ENCODE measurements at places on chromosomes 11 and 22. TPM values are rescaled to one million over a fixed set of nuclear protein-coding genes. Genes with fewer than 3 reads are reported as not detected.

The SERPING1 gene
- 153 TPM for total RNA-seq

The APLNR gene
- 12.1 TPM for total RNA-seq

The GPR83 gene
- under 0.01 TPM for total RNA-seq

The UFD1 gene
- total RNA-seq = 30.0 TPM

The SC5D gene
- total RNA-seq = 129 TPM

The UBQLNL gene
- total RNA-seq = not detected

DNA sequence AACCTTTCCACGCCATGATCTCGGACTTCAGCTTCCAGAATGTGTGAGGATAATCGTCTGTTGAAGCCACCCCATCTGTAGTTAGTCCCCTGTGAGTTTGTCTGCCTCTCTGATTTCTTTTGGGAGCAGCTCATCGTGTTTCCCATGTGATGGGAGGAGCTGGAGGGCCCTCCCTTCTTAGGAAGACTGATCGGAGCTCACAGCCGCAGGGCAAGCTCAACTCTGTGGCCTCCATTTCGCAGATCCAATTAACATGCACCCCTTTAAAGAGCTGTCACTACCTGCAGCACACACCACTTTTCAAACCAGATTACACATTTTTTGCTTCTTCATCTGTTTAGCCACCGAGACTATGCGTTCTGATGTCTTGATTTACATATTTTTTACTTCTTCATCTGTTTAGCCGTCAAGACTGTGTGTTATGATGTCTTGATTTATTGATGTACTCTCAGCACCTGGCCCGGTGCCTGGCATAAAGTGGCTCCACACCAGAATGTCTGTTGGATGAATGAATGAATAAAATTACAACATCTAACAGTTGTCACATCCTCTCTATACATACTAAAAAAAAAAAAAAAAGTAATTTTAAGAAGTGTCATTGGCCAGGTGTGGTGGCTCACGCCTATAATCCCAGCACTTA, 14.9 kb upstream of the PPFIA1 start:
- H3K4me3 ChIP-seq = no peak overlapping the region
- H3K36me3 ChIP-seq = no peaks in the 10 kb centered on the region
- no peaks in the 10 kb centered on the region for H3K4me1 ChIP-seq
- no peak overlapping the region for H3K27ac ChIP-seq
- H3K27me3 ChIP-seq = peaks cover 7% of the 10 kb centered on the region

DNA sequence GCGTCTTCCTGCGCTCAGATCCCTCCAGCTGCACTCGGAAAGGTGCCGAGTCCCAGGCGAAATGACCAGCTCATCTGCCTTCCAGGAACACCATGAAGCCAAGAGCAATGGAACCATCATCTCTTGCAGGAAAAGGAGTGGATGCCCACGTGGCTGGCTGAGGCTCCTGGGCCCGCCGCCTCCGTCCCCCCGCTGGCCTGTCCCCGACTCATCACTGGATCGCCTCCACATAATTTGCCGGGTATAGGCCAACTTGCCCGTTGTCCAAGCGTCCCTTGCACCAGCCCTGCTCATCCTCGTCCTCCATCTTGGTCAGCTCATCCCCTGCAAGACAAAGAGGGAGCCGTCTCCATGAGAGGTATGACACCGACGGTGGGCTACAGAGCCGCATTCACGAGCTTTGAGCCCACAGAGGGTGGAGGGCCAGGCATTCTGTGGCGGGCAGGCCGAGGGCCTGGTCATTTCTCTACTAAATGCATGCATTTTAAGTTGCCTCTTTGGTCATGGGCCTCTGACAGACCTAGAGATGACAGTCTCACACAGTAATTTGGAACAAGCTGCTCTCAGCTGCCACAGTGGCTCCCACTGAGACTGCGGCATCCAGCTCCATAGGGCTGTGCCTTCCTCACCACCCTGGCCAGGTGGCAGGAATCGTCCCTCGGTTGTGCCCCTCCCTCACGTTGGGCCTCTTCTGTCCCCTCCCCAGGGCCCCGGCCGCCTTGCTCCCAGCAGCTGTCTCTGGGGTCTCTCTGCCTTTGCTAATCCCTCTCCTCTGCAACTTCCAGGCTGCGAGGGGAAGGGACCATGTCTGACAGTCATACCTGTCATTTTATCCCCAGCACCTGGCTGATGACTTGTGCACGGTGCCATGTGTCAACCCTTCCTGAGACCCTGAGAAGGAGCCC, 14.3 kb upstream of the ARFGAP3 start:
- no peaks in the 10 kb centered on the region for H3K27me3 ChIP-seq
- no peak overlapping the region for H3K27ac ChIP-seq
- peaks cover 74% of the 10 kb centered on the region for H3K36me3 ChIP-seq
- no peak for DNase-seq
- H3K4me3 ChIP-seq = no peak overlapping the region

GRCh38 chr11:44880953-44881352, 69.7 kb downstream of the TP53I11 start:
- H3K4me3 ChIP-seq = no peak overlapping the region
- H3K36me3 ChIP-seq = no peaks in the 10 kb centered on the region
- DNase-seq = no peak
- peaks cover 20% of the 10 kb centered on the region for H3K27me3 ChIP-seq

DNA sequence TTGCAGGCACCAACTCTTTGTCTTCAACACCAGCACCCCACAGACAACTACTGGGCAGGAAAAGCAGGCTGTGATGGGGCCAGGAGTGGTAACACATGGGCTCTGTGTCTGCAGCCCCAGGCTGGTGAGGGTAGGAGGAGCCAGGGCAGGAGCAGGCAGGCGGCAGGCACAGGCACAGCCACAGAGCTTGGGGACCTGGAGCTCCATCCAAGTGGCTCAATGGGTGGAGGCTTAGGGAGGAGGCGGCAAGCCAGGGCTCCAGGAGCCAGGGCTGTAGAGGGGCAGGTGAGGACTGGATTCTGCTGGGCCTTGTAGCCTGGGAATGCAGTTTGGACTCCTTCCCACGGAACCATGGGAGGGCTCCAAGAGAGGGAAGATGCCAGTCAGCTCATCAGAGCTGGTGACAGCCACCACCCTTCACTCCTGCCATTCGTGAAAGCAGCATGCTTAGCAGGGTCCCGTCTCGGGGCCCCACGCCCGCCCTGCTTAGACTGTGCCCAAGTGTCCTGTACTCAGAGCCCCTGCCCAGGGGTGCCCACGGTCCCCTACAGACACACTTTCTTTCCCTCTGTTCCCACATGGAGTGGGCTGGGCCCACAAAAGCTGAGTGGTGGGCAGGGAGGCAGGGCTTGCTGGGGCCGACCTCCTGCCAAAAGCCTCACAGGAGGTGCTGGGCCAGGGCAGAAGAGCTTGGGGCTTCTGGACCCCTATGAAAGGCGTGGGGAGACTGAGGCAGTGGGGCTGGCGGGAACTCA, 12.4 kb downstream of the TTC38 start:
- H3K27me3 ChIP-seq = no peaks in the 10 kb centered on the region
- peaks cover 99% of the 10 kb centered on the region for H3K36me3 ChIP-seq
- H3K27ac ChIP-seq = peak overlapping the region; percentile 14
- H3K4me1 ChIP-seq = no peaks in the 10 kb centered on the region
- DNase-seq = no peak

GRCh38 chr11:14342906-14343305, 16.1 kb downstream of the RRAS2 start:
- H3K27ac ChIP-seq = no peak overlapping the region
- no peak overlapping the region for H3K4me3 ChIP-seq
- DNase-seq = no peak
- peaks cover 4% of the 10 kb centered on the region for H3K4me1 ChIP-seq

- no peaks in the 10 kb centered on the region for H3K36me3 ChIP-seq
- H3K4me1 ChIP-seq = no peaks in the 10 kb centered on the region
- no peak for DNase-seq
- no peak overlapping the region for H3K27ac ChIP-seq
- H3K27me3 ChIP-seq = no peaks in the 10 kb centered on the region
These were observed 53.8 kb downstream of the ADM start for GRCh38 chr11:10358696-10359095.

DNA sequence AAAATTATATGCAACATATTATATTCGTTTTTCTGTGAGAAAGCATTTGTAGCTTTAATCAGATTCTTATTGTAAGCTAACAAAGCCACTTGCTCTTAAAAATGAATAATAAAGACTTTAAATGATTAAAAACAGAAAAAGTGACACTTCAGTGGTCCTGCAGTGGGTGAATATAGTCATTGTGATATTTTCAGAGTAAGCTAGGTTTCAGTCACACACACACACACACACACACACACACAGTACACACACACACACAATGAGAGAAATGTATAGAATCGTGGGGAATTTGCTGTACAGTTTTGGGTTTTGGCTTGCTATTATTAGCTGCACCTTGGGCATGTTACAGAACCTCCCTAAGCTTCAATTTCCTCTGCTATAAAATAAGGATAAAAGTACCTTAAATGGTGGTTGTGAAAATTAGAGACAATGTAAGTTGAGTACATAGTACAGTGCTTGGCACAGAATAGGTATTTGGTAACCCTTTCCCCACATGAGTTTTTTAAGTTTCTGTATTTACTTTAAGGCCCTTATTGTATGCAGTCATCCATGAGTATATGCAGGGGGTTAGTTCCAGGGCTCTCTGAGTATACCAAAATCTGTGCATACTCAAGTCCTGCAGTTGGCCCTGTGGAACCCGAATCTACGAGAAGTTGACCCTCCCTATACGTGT, 39.8 kb downstream of the CSTPP1 start:
- no peaks in the 10 kb centered on the region for H3K27me3 ChIP-seq
- no peak overlapping the region for H3K27ac ChIP-seq
- H3K4me3 ChIP-seq = no peak overlapping the region

DNA sequence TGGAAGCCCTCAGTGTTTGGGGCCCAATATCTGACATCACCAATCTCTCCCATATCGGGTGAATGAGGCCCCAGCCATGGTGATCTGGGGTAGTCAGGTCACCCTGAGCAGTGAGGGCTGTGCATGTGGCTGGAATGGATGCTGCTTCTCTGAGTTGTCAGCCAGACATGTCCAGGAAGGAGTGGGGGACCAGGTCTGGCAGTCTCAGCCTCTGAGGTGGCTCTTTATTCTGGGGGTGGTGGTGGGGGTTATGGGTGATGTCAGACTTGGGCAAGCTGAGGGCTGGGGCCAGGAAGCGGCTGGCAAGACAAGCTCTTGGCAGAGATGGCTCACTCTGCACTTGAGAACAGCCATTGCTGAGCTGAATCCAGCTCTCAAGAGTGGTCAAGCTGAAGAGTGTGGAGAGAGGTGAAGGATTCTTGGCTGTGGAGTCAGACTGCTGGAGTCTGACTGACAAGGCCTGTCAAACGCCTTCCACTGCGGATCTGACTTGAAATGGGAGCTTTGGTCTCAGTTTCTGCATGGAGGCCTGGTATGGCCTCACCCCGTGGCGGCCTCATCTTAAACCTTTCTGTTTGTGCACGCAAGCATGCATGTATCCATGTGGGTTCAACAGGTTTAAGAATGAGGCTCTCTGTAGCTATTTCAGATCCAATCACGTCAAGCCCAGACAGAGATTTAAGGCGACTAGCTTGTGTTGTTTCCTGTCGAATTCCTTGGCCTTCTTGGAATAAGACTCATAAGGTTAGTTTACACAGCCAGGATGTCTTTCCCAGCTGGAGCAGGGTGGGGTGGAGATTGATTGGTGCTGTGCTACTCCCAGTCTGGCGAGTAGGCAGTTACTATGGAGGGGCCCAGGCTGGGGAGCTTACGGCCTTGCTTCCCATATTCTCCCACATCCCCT, 83.9 kb upstream of the TIMP3 start:
- no peak overlapping the region for H3K4me3 ChIP-seq
- H3K4me1 ChIP-seq = no peaks in the 10 kb centered on the region
- H3K27me3 ChIP-seq = no peaks in the 10 kb centered on the region
- H3K27ac ChIP-seq = peak overlapping the region; percentile 44

GRCh38 chr11:61110255-61111049, 8.2 kb downstream of the CD5 start:
- H3K27me3 ChIP-seq = no peaks in the 10 kb centered on the region
- H3K36me3 ChIP-seq = no peaks in the 10 kb centered on the region
- DNase-seq = no peak
- no peak overlapping the region for H3K4me3 ChIP-seq

DNA sequence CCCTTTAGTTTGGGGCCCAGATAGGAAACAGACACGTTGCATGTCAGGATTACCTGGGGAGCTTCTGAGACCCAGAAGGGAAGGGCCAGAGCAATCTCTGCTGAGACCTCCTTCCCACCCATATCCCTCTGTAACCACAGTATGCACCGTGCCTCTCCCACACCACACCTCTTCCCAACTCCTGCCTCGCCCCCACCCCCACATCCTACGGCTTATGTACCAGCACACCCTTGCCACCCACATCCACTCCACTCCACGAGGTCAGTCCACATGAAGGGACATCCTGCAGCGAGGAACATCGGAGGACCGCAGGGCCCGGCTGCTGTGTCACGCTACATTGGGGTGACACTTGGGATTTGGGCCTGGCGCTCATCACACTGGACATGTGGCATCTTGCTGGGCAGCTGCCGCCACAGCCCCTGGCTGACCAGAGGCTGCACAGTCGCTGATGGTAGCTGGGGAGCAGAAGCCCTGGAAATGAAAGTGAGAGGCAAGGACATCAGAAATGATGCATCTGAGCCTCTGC, 118.3 kb upstream of the LMO1 start:
- H3K27ac ChIP-seq = no peak overlapping the region
- no peak overlapping the region for H3K4me3 ChIP-seq
- no peaks in the 10 kb centered on the region for H3K36me3 ChIP-seq
- H3K4me1 ChIP-seq = peaks cover 4% of the 10 kb centered on the region
- peak; percentile 1 for DNase-seq

GRCh38 chr11:34311126-34311525, 46.7 kb downstream of the ABTB2 start:
- H3K27me3 ChIP-seq = no peaks in the 10 kb centered on the region
- H3K27ac ChIP-seq = no peak overlapping the region
- no peak overlapping the region for H3K4me3 ChIP-seq
- H3K36me3 ChIP-seq = no peaks in the 10 kb centered on the region

Data from stomach (tissue), 19 donors.